NCI-H1417 treated with DMSO at 0.1 percent for 48 hours (cell line): ENCODE measurements at places on chromosomes 1 and 21.
A peak's percentile ranks its signal among the peaks of the same experiment; 100 is the strongest.

DNA sequence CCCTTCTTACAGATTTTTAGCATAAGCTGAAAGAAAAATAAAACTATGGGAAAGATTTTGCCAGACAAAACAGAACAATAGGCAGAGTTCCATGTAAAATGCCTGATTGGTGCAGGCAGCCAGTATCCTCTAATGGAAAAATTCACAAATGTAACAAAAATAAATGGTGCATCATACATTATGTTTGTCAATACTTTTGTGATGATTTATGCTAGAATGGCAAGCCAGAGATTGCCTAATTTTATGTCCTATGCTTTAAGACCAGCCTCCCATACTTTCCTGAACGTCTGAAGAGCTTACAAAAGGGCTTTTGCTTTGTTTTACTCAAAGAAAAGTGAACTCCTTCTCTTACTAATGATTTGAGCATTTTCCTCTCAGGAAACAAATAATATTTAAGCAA, 81.5 kb upstream of the KCNJ15 start:
- no peak for DNase-seq

DNA sequence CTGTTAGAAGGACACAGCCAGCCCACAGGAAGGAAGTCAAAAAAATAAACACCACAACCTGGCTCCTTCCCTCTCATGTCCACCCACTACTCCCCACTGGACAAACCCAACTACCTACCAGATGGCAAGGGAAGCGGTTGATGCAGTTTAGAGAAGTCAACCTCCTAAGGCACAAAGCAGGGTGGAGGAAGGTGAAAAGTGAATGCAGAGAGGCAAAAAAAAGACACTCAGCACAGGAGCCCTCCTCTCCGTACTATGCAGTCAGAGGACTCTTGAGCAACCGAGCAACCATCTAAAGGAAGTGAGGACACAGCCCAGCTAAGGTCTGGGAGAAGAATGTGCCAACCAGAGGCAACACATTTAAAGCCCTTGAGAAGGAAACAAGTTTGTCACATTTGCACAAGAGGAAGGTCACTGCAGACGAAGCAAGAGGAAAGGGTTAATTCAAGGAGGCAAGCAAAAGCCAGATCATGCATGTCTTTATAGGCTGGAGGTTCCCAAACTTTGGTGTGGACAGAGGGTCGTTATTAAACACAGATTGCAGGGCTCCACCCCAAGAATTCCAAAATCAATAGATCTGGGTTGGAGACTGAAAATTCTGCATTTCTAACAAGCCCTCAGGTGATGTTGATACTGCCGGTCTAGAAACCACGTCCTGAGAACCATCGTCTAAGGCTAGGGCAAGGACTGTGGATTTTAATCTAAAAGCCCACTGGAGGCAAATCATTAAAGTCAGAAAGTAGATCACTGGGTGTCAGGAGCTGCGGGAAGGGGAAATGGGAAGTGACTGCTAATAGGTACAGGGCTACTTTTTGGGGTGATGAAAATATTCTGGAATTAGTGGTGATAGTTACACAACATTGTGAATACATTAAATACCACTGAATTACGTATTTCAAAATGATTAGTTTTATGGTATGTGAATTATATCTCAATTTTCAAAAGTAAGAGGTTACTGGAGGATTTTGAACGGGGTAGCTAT, 19.7 kb downstream of the TP53BP2 start:
- no peak for DNase-seq

DNA sequence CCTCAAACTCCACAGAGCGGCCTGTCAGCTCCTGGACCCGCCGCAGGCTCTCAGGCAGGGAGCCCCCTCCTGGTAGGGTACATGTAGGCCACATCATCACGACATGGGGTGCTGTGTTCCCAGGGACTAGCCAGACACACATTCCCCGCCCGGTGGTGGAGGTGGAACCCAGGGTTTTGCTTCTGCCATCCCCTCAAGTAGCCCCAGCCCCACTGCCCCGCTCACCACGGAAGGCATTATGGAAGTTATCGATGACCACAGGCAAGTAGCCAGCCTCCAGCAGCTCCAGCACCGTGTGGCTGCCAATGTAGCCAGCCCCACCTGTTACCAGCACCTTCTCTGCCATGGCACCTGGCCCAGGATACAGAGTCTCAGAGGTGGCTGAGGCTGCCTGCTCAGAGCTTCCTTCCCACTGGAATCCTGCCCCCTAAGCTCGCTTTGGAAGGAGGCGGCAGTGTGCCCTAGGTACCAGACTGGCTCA, 1.9 kb downstream of the GALE start:
- no peak for DNase-seq

DNA sequence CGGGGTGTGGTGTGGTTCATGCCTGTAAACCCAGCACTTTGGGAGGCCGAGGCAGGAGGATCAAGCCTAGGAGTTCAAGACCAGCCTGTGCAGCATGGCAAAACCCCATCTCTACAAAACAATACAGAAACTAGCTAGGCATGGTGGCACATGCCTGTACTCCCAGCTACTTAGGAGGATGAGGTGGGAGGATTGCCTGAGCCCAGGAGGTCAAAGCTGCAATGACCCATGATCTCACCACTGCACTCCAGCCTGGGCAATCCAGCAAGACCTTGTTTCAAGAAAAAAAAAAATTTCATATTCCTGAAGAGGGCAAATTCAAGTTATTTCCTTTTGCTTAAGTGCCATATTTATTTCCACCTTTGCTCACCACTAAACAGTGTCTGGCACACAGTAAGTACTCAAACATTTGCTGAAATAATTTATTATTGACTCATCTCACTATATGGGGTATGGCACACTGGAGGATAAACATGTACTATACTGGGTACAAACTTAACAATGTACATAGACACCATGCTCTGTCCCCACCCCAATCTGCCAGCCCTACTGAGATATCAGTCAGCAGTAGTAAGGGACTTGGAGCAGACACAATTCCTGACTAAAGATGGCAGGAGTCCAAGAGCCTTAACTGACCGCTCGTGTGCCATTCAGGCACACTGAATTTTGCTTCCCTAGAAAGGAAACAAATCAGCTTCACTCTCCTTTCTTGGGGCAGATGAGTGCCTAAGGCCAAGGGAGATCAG, 15.5 kb downstream of the MEAF6 start:
- no peak for DNase-seq

DNA sequence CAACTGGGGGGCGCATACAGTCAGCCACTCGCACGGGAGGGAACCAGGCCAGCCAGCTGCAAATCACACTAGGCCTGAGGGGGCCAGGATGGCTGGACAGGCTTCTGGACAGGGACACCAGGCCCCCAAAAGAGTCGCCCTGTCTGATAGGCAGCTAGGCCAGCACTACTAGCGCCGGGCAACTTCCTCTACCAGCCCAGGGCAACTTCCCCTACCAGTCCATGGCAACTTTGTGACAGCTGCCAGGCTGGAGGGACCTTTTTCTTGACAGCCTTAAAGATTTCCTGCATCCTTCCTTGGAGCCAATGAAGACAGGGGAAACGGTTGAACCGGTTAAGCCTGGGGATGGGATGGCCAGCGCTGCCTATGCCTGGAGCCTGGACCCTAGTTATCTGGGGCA, 5.1 kb downstream of the IFFO2 start:
- DNase-seq = no peak

DNA sequence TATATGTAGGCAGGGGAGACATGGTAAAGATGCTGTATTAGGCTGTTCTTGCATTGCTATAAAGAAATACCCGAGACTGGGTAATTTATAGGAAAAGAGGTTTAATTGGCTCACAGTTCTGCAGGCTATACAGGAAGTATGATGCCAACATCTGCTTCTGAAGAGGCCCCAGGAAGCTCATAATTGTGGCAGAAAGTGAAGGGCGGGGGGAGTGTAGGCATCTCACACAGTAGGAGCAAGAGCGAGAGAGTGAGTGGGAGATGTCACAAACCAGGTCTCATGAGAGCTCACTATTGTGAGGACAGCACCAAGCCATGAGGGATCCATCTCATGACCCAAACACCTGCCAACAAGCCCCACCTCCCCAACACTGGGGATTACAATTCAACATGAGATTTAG, 21.1 kb downstream of the MAN1A2 start:
- DNase-seq = no peak

- DNase-seq = no peak
These were observed 213.5 kb upstream of the PTGFR start for GRCh38 chr1:78277253-78277652.

DNA sequence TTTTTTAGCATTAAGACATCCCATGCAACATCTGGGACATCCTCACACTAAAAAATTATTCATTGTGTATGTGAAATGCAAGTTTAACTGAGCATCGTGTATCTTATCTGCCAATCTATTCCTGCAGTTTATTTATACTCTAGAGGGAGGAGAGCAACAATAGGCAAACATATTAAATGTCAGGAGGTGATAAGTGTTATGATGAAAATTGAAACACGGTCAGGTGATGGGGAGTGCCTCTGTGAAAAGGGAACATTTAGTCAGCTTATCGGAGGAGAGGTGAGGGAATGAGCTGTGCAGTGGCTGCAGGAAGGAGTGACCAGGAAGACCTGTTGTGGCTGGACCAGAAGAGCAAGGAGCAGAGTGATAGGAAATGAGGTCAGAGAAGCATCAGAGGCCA, 775 bp upstream of the EFCAB14 start:
- no peak for DNase-seq

DNA sequence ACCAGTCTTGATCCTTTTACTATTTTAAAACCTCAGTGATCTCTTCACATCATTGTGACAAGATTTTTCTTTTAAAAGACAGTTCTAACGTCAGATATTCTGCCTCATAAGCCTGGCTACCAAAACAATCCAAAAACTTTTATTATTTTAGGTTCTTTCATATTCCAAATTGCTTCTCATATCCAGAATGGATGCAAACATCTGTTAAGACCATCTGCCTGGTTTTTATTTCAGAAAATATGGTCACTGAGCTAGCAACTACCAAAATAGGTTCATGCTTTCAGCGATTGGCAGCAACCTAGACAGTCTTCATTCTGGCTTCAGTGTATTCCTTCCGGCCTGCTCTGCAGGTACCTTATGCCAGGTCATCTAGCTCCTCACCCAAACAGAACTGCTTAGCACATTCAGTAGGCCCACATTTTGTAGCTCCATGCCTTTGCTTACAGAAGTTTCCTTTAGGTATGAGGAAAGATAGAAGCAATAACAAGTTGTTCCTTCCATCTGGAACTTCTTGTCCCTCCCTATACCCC, 59.0 kb upstream of the CACYBP start:
- DNase-seq = no peak

DNA sequence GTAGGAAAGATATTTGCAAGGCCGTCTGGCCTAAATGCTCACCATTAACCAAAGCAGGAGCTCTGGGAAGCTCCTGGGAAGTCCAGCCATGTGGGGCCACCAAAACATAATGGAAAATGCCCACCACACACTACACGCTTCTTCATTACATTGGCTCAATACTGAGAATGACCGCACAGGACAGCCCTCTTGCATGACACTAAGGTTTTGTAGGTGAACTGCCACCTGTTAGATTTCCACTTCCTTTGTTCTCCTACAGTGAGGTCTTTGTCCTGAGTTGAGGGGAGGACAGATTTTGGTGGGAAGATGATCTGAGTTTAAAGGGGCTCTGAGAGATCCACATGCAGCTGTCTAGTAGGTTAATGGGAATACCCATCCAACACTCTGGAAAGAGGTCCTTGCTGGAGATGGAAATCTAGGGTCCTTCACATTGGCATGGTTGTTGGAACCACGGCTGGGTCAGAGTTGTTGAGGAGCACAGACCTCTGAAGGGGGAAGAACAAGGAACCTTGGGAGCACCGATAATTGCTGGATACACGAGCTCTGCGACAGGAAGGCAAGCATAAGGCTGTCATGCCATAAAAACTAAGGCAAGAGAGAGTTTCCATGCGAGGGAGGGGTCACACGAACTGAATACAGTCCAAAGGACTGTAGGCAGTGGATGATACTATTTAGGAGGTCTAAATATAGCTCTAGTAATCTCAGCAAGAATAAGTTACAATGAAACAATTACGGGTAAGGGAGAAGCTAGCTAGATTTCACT, 105.5 kb upstream of the IRF2BP2 start:
- DNase-seq = no peak

- DNase-seq = no peak
These were observed 116.4 kb downstream of the CRB1 start for GRCh38 chr1:197384471-197384870.

GRCh38 chr21:45112371-45112770, 38.0 kb downstream of the ADARB1 start:
- no peak for DNase-seq

- DNase-seq = no peak
These were observed 59.8 kb downstream of the IL12RB2 start for GRCh38 chr1:67367370-67368045.

DNA sequence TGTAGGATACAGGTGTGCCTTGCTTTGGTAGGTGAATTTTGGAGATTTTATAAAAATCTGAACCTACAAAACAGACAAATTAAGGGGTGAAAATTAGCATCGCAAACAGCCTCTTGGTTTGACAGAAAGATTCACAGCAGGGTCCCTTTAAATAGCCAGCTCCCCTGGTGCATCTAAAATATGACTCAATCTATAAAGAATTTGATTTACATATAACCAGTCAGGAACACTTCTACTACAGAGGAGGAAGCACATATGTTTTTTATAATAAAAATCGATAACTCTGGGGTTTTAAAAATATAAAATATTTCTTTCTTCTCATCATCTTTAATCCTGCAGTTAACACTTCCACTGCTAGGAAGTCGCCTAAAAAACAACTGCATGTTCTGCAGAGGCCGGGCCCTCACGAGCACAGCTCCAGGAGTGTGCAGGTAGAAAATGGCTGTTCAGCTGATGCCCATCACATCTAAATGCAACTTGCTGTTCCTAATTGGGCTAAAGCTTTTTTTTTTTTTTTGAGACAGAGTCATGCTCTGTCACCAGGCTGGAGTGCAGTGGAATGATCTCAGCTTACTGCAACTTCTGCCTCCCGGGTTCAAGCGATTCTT, 203.4 kb downstream of the HS2ST1 start:
- no peak for DNase-seq

GRCh38 chr21:40658311-40658710, 188.6 kb downstream of the DSCAM start:
- no peak for DNase-seq

DNA sequence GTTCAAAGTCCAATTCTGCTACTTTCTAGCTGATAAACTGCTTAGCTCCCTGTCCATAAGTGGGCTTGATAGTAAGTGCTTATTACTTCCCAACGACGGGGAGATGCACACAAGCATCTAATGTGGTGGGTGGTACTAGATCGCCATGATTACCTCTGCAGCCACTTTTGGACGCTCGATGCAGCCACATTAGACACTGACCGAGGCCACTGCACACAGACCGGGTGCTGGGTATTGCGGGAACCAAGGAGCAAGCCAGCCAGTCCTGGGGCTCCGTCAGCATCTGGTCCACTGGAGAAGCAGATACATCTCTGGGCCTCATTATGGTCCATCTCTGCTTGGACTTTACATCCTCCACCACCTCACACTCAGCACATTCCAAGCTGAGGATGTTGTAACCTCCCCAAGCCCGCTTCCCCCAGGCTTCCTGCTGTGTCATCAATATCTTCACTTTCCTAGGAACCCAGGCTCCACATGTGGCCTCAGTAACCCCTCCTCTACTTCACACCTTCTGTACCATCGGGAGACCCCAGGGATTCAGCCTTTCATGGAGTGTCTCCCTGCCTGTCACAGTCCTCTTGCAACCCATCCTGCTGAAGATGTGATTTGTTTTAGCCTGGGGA, 48.2 kb downstream of the RHOU start:
- no peak for DNase-seq

- DNase-seq = no peak
These were observed 36.4 kb downstream of the CHML start for GRCh38 chr1:241603731-241604245.

- peak; percentile 11 for DNase-seq
These were observed 852.1 kb downstream of the PLA2G4A start for GRCh38 chr1:187680823-187681222.

GRCh38 chr21:25911730-25912401, 177.1 kb downstream of the GABPA start:
- DNase-seq = no peak

- DNase-seq = no peak
These were observed 205.1 kb upstream of the RUNX1 start for GRCh38 chr21:35254006-35254764.
